Right cardiac atrium (tissue), 5 donors: ENCODE measurements at places on chromosomes 1 and 21.

DNA sequence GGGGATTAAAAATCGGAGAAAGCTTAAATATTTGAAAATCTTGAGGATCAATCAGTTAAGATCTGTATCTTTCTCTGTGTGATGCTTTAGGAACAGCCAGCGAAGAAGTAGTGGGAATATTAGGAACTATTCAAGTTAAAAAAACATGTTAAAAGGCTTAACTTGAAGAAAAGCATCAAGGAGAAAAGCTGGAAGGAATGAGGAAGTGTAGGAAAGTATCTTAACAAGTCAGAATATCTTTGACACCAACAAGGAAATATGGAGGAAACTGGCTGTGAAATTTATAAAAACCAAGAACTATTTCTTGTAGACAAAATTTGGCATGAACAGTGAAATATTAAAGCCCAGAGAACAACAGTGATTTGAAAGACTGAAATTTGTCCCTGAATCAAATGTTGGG is 60.4 kb downstream of the ATF6 start:
- DNase-seq: no peak

DNA sequence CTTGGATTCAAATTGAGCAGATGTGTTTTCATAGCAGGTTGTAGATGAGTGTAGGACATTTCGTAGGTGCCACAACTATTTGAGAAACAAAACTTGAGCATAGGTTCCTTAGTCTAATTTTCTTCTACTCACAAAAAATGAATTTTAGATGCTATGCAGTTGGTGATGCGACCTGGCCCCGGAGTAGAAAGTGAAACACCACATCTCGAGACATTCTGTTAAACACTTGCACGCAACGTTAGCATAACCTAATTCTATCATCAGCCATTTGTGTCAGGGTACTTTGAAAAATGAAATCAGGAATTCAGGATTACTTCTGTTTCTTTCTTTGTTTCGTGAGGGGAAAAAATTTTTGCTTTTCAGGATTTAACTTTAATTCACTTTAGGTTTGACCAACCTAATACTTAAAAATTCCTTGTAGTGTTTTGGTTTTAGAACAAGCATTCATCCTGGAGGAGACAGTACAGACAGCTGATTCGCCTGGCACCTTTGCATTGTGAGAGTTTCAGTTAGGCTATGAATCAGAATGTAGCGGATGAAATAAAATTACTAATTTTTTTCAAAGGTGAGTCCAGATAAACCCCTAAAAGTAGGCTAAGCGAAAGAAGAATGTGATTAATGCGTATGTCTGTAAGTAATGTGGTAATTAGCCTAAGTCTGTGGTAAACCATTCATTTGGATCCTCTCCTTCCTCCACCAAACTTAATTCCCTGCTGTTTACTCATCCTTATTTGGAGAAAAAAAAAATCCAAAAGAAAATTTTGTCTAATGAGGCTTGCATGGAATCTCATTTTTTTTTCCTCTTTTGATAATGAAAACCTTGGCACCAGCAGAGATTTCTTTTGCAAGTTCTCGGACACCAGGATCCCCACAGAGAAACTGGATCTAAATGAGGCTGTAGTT is 44.9 kb downstream of the MAP3K21 start:
- no peak for DNase-seq

DNA sequence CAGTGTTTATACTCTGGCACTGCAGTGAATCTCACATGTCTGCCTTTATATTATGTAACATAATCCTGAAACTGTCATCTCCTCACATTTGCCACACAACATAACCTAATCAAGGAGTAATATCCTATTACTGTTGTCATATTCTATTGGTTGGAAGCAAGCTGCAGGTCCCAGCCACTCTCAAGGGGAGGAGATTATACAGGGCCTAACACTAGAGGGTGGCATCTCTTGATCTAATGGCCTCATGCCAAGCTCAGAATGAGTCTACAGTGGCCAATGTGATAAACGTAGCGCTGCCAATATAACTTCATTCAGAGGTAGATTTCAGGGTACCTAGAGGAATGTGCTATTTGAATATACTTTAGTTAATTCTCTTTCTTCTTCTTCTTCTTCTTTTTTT is 166.8 kb downstream of the BACH1 start:
- no peak for DNase-seq

- no peak for DNase-seq
Observed at GRCh38 chr1:179708434-179709195, 34.5 kb upstream of the FAM163A start.

- DNase-seq: no peak
Observed at GRCh38 chr1:202890392-202890791, 1.4 kb upstream of the RABIF start.

DNA sequence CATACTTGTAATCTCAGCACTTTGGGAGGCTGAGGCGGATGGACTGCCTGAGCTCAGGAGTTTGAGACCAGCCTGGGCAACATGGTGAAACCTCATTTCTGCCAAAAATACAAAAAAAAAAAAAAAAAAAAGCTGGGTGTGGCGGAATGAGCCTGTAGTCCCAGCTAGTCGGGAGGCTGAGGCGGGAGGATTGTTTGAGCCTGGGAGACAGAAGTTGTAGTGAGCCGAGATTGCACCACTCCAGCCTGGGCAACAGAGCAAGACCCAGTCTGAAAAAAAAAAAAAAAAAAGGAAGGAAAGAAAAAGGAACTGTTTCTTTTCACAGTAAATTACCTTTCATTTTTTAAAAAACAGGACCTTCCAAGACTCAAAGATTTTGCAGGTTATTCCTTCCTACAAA is 29.5 kb downstream of the LIN9 start:
- no peak for DNase-seq

GRCh38 chr1:183528577-183528976 is 56.3 kb downstream of the SMG7 start:
- no peak for DNase-seq
